ENCODE measurements at places on chromosomes 13 and 19.
A peak's percentile ranks its signal among the peaks of the same experiment; 100 is the strongest.

- no peak for DNase-seq
These were observed 3.7 kb downstream of the KIRREL2 start for GRCh38 chr19:35860436-35860817.

- no peak for DNase-seq
These were observed 13.3 kb upstream of the RETN start for GRCh38 chr19:7655581-7655980.

- DNase-seq: no peak
These were observed 10.4 kb downstream of the MYO1F start for GRCh38 chr19:8566855-8567254.

DNA sequence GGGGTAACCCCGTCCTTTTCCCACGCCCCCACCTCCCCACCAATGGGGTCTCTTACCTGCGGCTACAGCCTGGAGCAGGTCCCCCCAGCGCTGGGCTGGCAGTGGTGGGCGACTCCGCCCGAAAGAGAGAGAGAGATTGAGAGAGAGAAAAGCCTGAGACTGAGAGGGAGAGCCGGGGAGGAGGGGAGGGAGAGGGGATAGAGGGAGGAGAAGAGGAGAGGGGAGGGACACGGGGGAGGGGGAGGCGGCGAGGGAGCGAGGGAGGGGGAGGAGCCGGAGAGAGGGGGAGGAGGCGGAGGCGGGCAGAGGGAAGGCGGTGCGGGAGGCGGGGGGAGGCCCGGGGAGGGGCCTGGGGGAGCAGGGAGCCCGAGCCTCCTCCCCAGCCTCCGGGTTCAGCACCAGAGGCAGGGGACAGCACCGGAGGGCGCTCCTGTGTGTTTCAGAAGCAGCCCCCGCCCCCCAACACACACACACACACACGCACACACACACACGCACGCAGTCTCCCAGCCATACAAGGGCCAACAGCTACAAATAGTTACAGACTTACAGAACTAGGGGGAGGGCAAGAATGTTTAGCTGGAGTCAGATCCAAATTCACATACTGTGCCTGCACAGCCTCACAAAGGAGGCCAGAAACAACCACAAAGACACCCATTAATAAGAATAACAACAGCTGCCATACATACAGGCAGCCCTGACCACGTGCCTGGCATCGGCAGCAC, at the start of gene SLC8A2:
Gene SLC8A2, minus strand, starts transcription at position 161 of the 725 bp plus-strand sequence. CDS start 5,490 bp downstream, outside the sequence.
- DNase-seq: no peak

DNA sequence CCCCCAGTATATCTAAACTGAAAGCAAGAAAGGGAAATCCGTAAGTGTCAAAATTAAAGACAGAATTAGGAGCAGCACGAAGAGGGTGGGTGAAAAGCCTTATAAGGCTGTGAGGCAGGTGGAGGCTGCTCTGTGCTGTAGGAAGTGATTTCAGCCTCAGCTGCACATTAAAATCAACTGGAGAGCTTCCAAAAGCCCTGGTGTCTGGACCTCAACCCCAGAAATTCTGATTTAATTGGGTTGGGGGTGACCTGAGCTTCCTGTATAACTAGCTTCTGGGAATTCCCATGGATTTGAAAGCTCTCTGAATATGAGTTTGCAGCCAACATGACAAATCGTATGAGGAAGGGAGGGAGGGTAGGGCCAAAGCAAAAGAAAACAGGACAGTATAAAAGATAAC, 242.4 kb upstream of the TMTC4 start:
- no peak for DNase-seq

- no peak for DNase-seq
These were observed 157.2 kb downstream of the TM9SF2 start for GRCh38 chr13:99658261-99658991.

DNA sequence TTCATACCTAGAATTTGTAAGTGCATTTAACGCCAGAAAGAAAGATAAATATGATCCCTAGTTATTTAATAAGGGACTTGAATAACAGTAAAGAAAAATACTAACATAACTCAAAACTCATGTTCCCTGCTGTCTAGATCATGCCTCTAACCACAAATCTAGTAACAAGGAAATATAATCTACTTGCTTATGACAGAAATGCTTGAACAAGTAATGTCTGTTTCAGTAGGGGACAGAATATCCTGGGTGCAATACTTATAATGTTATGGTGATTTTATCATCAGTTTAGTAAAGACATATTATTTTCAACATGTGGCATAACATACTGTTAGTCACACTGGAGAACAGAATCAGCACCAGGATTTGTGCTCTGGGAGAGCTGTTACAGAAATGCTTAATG, 861.9 kb upstream of the SLITRK1 start:
- no peak for DNase-seq

DNA sequence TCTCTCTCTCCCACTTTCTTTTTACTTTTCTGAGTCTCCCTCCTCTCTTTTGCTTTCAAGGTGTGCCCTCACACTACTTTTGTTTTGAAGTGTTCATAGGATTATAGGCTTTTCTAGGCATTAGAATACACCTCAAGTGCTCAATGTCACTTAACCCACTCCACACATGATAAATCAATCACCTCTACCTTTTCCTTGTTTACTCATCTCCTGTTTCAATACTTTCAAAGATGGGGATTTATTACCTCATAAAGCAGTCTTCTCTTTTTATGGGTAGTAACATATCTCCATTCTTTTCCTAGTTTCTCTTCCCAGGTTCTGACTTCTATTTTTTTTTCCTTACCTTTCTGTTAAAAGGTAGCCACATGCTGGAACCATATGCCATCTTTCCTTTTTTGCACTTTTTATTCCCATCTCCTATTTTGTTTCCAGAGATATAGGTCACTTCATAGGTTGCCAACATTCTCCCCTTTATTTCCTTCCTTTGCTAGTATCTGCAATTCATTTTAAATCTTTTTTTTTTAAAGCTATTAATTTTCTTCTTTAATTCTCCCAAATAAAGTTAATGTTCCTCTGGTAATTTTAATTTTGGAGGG, 137.6 kb upstream of the SLC10A2 start:
- no peak for DNase-seq

DNA sequence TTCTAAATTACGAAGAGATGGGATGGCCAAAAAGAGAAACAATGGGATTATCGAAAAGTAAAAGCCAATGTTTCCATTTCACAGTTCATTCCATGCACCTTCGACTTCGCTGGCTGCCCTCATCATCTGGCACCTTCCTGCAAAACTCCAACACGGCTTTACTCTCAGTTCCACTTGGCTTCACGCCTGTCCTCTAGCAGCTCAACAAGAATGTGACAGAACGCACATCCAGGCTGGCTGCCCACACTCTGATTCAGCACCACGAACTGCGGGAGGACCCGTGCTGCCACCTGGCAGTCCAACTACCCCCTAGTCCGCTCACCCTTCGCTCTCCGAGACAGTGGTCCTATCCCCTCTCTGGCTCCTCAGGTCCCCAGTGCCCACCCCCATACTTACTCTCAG, 11.7 kb downstream of the ATP7B start:
- DNase-seq: no peak

GRCh38 chr19:32098968-32099367, 246.4 kb upstream of the ZNF507 start:
- DNase-seq: no peak

DNA sequence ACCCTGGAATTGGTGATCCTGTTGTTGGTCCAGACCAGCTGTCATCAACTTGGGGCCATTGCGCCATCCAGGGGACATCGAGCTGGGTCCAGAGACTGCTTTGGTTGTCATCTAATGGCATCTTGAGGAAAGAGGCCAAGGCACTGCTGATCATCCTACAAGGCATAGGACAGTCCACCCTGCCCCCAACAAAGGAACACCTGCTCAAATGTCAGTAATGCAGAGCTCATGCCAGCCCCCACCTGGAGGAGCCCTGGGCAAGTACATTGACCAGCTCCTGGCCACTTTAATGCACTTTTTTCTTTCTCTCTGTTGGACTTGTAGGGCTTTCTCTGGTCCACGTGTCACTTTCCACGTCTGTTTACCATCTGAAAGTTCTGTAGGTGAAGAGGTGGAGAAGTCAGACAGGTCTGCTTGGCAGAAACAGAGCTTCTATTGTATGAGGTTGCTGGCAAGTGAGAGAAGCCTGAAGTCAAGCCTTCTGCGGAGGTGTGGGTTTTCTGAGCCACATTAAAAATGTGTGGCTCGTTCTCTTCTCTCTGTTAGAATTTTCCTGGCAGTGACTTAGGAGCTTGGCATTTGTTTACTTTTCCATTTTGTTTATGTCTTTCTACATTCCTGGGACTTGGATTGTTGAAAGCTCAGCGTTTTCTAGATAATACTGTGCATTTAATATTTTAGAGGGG, 124.0 kb upstream of the RNF113B start:
- no peak for DNase-seq

DNA sequence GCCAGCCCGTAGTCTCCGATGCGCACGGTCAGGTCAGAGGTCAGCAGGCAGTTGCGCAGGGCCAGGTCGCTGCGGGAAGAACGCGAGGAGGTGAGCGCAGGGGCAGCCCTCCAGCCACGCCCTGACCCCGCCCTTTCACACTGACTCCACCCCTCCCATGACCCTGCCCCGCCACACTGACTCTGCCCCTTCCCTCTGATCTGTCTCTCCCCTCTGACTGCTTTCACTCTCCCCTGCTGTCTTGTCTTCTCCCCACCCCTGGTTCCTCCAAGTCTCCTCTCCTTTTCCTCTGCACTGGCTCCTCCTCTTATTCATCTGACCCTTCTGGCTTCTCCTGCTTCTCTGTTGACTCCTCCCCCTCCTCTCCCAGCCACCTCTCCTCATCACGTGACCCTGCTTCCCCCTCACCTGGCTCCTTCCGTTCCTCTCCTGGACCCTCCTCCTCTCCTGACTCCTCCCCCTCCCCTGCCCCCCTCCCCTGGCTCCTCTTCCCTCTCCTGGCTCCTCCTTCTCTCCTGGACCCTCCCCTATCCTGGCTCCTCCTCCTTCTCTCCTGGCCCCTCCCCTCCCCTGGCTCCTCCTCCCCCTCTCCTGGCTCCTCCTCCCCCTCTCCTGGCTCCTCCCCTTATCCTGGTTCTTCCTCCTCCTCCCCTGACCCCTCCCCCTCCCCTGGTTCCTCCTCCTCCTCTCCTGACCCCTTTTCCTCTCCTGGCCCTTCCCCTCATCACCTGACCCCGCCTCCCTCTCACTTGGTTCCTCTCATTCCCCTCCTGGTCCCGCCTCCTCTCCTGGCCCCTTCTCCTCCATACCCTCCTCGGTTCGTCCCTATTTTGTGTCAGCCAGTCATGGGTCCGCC, 9.9 kb downstream of the LMTK3 start:
- peak; percentile 99 for DNase-seq

- no peak for DNase-seq
These were observed 815.6 kb downstream of the UQCRFS1 start for GRCh38 chr19:28397306-28397705.

DNA sequence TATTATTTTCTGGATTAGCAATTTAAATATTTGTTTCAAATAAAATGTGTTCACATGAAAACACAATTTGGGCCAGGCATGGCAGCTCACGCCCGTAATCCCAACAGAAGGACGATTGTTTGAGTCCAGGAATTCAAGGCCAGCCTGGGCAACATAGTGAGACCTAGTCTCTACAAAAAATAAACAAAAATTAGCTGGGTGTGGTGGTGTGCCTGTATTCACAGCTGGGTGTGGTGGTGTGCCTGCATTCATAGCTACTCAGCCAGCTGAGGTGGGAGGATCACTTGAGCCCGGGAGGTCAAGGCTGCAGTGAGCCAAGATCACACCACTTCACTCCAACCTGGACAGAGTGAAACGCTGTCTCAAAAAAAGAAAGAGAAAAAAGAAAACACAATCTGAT, 46.4 kb downstream of the KPNA3 start:
- no peak for DNase-seq

GRCh38 chr19:46867170-46867569, 6.4 kb downstream of the ARHGAP35 start:
- DNase-seq: no peak

DNA sequence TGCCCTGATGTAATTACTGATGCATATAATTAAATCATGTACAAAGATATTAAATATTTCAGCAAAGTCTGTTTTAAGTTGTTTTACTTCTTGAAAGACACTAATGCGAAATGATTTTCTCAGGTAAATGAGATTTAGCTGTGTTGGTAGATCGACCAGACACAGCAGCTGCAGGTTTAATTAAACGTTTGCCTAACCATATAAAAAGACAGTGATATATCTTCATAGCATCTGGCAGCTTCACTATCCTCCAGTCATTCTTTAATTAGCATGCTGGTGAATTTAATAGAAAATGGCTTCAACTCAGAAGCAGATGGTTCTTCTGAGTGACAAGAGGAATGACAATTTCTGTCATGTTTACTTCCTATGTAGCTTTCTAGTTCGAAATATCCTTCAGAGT, 69.3 kb downstream of the NHLRC3 start:
- no peak for DNase-seq

DNA sequence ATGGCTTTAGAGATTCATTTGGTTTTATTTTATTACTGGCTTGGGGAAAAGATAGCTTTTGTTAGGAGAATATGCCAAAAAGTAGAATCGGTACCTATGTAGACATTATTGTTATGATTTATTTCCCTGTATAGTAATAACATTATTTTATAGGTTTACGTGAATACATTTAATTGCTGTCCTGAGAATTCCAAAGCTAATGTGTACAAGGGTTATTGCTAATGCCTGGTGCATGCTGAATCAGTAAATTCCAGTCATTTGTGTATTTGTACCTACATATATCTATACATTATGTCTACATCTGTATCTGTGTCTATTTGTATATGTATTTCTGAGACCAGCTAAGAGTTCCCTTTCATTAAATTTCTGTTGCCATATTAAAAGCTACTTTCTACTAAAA, 550.9 kb downstream of the GPC6 start:
- no peak for DNase-seq

DNA sequence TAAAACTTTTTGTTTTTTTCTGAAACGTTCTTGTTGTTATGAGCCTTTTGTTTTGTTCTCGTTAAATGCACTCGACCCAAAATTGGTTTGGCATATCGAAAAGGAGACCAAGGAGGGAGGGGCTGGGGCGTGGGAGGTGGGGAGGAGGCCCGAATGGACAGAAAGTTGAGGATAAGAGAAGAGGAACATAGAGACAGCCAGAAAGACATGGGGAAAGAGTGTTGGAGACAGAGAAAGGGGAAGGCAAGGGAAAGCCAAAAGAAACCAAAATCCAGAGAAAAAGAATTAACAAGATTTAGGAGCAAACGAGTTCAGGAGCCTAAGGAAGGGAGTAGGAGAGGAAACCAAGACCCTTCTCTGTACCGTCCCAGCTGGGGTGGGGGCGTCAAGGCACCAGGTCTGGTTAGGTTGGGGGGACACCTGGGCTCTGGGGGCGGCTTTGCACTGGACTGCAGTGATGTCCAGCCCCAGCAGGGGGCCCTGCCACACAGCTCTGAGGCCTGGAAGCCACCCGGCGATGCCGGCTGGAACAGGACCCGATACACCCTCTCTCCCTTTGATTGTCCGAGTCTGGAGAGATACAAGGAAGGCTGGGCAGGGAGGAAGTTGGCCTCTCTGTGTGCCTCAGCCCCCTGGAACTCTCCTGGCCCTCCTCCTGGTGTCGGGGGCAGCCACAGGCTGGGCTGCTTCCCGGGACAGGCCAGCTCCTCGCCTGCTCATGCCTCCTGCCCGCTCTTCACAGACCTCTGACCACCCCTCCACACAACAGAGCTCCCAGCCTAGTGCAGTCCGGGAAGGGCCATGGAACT, 11.6 kb upstream of the ASF1B start:
- no peak for DNase-seq

DNA sequence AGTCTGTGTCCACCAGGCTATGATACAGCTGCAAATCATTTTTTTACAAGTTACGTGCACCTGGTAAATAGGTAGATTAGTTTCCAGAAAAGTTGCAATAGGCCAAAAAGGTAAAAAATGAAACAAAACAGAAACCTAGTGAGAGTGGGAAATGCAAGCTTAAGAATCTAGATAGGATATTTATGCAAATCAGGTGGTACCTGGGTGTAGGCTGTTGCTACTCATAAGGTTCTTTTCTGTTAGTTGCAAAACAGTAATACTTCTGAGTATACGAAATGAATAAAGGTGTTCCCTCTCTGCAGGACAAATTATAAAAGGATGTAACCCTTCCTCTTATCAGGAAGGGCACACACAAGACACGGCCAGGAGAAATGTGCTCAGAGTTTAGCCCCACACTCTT, 97.9 kb downstream of the UGGT2 start:
- no peak for DNase-seq

Measured in RWPE2 (cell line).